Fibroblast of skin of right biceps (primary cell): ENCODE measurements at places on chromosomes 5 and 9.

GRCh38 chr9:4507306-4508130 lies 17.2 kb downstream of the SLC1A1 start:
- DNase-seq = peak; percentile 38

- DNase-seq = no peak
Measured at GRCh38 chr5:112025757-112026156, 268.8 kb upstream of the NREP start.

DNA sequence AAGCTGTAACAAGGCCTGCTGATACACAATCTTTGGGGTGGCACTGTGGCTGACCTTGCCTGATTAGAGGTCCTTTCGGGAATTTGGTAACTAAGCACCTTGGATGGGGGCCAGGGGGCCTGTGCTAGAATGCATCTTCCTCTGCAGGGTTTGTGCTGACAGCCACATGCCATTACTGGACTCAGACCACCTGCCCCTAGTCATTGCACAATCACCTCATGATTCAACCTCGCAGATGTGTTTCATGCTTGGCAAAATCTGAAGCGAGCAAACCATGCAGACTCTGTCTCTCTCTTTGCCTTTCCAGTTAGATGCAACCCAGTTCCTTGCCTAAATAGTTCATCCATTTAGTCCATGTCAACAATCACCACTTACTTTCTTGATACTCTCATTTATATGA lies 96.5 kb upstream of the ERCC6L2 start:
- peak; percentile 73 for DNase-seq

DNA sequence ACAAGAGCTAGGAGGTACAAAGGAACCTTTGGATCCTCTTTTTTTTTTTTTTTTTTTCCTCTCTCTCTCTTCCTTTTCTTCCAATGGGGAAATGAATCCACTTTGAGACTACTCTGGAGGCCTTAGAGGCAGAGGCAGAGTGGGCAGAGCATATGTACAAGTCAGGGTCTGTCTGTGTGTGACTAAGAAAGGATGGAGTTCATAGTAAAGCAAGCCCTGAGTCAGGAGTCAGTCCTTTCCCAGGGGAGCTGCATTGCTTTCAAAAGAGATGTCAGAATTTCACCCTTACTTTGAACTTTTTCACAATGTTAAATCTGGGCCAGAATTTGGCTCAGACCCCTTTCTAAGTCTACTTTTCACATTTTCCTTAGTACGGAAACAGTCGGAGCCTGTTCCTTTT lies 792.4 kb upstream of the C9orf72 start:
- DNase-seq = peak; percentile 84

- DNase-seq = peak; percentile 46
Measured at GRCh38 chr5:81572201-81572600, 178.3 kb upstream of the ACOT12 start.

DNA sequence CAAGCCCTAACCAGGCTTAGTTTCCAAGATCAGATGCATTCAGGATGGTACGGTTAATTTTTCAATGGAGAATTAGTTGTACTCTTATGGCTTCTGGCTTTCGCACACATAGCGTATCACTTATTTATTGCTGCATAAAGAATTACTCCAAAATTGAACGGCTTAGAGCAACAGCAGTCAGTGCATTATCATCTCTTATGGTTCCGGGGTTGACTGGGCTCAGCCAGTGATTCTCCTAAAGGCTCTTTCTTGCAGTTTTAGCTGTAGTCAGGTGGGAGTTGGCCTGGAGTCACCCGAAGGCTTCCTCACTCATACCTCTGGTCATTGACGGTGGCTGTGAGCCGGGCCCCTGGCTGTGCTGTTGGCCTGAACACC lies 595 bp upstream of the GRHPR start:
- DNase-seq = no peak

- no peak for DNase-seq
Measured at GRCh38 chr9:131721076-131721475, 18.8 kb downstream of the RAPGEF1 start.
